ENCODE measurements at places on chromosomes 4 and X.

- no peak for DNase-seq
Observed at GRCh38 chr4:45910511-45910910, 213.3 kb downstream of the GABRG1 start.

DNA sequence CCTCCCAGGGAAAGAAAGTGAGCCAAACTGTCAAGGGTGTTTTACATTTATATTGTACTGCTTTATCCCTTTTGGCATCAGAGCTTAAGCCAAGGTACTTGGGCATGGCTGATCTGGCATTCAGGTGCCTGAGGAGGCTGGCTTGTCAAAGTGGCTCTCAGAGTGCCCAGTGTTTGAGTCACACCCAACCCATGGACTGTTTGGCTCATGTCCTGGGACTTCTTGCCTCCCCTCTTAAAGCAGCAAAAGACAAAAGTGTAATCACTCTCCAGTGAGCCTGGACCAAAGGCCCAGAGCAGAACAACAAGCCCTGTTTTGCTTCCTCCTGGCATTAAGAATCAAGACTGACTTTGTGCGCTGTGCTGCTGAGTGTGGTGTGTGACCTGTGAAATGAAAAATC is 311.7 kb upstream of the TAPT1 start:
- DNase-seq, result no peak

DNA sequence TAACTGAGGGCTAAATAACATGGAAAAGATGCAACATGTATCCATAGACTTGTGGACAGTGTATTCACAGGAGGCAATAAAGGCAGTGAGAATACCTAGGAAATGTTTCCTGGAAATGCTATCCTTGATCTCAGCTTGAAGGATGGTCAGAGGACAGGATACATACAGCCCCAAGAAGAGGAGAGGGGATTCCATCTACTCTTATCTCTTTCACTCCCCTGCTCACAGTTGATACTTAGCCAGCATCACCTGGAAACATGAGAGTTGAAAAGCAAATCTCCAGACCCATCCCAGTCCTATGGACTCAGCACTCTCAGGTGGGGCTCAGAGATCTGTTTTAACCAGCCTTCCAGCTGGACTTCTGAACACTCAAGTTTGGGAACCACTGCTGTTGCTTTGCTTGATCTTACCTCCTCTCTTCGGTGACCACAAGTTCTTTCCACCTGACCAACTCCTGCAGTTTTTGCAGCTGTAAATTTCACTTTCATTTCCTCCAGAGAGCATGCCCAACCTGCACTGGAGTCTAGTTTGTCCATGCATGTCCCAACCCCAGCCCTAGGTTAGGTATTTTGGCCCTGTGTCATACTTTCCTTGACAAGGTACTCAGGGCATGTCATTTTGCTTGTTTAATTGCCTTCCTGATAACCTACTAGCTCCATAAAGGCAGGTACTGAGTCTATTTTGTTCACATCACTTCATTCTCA is 10.4 kb downstream of the RELL1 start:
- DNase-seq, result no peak

DNA sequence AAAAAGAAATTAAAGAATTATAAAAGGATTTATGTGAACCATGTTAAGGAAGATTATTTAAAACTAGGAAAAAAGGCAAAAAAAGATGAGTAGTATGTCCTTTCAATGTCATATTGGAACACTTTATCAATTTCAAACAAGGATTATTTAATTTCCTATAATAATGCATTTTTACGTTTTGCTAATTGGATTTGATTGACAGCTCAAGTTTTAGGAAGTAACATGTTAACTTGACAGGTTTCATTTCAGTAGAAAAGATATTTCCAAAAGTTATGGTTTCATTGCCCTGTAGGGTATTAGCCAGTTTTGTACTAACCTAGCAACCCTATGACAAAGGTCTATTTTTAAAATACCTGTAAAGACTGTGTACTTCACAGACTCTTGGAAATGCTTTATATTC is 379.6 kb upstream of the ZFP42 start:
- no peak for DNase-seq

DNA sequence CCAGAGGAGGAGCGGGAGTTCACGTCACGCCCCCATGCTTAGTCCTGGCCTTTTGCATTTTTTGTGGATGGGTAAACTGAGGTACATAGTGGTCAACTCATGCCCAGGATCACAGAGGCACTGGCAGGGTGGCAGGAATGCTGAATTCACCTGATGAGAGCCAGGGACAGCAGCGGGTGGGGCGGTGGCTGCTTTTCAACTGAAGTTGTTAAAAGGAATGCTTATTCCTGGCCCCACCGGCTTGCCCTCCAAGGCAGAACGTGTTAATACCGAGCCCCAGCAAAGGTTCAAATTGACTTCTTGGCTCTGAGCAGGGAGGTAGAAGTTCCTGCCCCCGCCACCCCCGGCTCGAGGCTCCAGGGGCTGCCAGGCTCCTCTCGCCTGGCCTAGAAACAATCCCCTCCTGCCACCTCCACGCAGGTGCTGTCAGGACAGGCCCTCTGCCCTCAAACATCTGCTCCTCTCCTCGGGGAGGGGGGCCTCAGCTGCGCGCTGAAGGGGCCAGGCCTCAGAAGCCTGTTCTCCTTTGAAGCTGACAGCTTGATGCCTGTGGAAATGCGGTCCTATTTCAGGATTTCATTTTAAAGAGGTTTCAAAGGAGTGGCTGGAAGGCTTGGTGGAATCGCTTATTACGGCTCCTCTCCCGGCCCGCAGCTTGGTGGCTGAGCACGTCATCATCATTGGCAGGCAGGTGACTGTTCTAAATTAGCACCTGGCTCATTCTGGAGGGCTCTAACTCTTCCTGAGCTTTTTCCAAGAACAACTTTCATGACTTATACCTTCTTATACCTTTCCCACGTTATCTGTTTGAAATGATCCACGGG is 93.0 kb downstream of the PHKA2 start:
- no peak for DNase-seq

- DNase-seq, result no peak
Observed at GRCh38 chr4:30350288-30350687, 369.9 kb upstream of the PCDH7 start.

DNA sequence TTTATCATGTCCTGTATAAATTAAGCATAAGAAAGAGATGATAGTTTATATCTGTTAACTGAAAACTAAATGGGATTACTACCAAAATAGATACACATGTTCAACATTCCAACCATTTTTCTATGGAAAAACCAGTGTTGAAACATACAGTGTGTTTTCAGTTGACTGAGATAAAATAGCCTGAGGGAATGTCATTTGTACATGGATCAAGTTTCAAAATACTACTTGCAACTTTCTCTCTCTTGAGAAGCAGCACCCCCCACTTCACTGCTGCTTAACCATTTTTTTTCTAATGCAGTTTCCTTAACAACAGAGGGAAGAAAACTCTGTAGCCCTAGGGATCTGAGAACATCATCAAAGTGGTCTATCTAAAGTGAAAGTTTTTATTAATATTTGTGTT is 70.8 kb downstream of the NPNT start:
- no peak for DNase-seq

DNA sequence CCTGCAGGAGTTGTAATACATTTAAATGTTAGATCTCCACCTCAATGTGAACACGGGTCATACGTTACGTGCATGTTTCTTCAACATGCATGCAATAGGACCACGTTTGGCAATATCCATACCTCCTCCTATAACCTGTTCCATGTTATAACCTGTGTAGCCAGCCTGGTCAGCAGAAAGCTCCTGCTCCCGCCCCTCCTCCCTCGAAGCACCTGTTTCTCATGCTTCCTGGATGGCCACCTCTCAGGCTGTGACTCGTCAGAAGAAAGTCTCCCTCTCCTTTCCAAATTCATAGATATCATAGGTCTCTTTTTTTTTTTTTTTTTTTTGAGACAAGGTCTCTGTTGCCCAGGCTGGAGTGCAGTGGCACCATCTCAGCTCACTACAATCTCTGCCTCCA is 96.5 kb downstream of the HMX1 start:
- DNase-seq, result no peak

DNA sequence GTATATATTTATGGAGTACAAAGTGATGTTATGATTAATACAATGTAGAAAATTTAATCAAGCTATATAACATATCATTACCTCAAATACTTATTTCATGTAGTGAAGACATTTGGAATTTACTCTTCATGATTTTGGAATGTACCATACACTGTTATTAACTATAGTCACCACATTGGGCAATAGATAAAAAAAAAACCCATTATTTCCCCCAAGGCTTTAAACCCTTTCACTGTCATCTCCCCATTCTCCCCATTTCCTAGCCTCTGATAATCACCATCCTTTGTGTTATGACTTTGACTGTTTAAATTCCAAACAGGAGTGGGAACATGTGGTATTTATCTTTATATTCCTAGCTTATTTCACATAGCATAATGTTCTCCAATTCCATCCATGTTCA is 2189.1 kb upstream of the AGA start:
- DNase-seq, result no peak

GRCh38 chrX:19190902-19191301 is 68.6 kb upstream of the ADGRG2 start:
- no peak for DNase-seq

GRCh38 chr4:127055357-127055756 is 577.4 kb upstream of the INTU start:
- no peak for DNase-seq

- no peak for DNase-seq
Observed at GRCh38 chr4:53763813-53764597, 172.7 kb upstream of the LNX1 start.

- DNase-seq, result no peak
Observed at GRCh38 chrX:48606091-48606490, 8.8 kb downstream of the WDR13 start.

DNA sequence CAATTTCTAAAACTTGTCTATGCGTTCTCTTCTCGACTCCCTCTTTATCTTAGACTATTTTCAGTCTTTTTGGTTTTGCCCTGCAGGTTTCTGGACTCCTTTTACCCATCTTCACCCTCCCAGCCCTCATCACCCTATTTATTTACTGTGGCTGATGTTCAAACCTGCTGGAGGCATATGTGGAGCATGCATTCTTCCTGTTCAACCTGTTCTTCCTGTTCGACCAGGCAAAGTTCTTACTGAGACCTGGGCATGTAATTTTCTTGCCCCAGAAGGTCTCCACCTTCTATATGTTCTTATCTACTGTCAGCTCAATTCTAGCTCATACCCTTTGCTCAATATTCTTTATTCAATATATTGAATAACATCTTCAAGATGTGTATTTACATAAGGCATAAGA is 69.4 kb upstream of the AGA start:
- no peak for DNase-seq

DNA sequence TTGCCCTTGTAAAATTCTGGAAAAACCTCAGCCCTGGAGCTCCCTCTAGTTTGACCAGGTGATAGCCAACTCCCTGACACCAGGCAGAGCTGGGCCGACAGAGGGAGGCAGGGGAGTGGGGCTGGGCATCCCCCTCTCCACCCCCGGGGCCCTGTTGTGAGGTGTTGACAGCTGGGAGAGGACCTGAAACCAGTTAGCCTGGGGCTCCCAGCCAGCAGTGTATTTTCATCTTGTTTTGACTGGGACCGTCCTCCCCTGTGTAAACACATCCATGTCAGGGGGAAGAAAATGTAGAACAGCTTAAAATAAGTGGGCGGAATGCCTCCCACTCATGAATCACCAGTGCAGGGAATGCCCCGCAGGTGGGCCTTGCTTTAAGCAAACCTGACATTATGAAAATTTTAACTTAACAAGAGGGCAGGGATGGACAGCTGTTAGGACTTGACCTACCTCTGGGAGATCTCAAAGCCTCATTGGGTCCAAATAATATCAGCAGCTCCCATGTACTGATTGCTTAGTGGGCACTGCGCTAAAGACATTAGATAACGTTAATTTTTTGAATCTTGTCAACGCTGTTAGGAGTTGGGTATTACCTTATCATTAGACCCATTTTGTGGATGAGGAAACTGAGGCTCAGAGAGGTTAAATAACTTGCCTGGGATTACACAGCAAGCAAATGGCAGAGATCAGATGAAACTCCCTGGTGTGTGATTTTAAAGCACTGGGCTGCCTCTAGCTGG is 45.9 kb downstream of the TSC22D3 start:
- DNase-seq, result peak; percentile 13

GRCh38 chr4:48781968-48782367 is 1.9 kb upstream of the FRYL start:
- no peak for DNase-seq

DNA sequence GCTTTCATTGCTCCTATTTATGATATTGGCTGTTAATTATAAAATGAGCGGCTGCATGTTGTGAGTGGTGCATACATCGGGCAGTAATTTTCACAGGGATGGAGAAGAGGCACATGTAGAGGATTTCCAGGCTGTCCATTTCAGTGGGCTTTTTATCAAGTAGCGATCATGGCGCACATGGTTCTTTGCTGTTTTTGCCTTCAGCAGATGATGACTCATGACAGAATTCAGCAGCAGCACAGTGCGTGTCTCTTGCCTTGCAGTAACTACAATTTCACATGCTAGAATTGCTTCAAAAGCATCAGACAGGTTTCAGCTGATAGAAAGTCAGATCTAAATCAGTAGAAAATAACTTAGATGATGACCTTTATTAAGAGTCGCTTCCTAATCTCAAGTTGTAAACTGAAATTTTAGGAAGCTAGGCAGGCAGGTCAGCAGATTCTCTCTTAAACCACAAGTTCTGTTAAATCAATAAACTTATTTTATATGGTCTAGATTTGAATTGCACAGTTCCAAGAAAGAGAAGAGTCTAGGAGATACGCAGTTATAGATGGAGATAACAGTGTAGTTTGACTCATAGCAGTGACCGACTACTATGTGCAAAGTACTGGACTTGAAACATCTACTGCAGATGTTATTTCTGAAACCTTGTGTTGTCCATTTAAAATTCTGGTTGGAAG is 35.8 kb downstream of the LRP2BP start:
- no peak for DNase-seq

GRCh38 chr4:72591547-72592454 is 22.8 kb upstream of the ADAMTS3 start:
- DNase-seq, result no peak

GRCh38 chrX:115939070-115939469 is 231.5 kb upstream of the AGTR2 start:
- DNase-seq, result no peak
